ENCODE measurements at places on chromosomes 5 and 9. TPM values are rescaled to one million over a fixed set of nuclear protein-coding genes. Genes with fewer than 3 reads are reported as not detected.

LECT2 gene
- total RNA-seq, result not detected

- no peaks in the 10 kb centered on the region for H3K36me3 ChIP-seq
- H3K27ac ChIP-seq, result no peak overlapping the region
- no peaks in the 10 kb centered on the region for H3K27me3 ChIP-seq
- DNase-seq, result no peak
- peaks cover 25% of the 10 kb centered on the region for H3K4me1 ChIP-seq
Observed at GRCh38 chr5:10706326-10706725, 54.7 kb downstream of the DAP start.

DNA sequence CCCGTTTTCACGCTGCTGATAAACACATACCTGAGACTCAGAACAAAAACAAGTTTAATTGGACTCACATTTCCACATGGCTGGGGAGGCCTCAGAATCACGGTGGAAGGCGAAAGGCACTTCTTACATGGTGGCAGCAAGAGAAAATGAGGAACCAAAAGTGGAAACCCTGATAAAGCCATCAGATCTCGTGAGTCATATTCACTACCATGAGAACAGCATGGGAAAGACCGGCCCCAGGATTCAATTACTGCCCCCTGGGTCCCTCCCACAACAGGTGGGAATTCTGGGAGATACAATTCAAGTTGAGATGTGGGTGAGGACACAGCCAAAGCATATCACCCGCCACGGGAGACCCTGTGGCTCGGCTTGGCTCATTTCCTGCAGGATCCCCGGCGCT, 20.2 kb downstream of the EXD3 start:
- H3K27me3 ChIP-seq, result no peaks in the 10 kb centered on the region
- no peak overlapping the region for H3K4me3 ChIP-seq
- no peaks in the 10 kb centered on the region for H3K36me3 ChIP-seq
- H3K27ac ChIP-seq, result no peak overlapping the region
- H3K4me1 ChIP-seq, result peaks cover 12% of the 10 kb centered on the region
- DNase-seq, result no peak

DNA sequence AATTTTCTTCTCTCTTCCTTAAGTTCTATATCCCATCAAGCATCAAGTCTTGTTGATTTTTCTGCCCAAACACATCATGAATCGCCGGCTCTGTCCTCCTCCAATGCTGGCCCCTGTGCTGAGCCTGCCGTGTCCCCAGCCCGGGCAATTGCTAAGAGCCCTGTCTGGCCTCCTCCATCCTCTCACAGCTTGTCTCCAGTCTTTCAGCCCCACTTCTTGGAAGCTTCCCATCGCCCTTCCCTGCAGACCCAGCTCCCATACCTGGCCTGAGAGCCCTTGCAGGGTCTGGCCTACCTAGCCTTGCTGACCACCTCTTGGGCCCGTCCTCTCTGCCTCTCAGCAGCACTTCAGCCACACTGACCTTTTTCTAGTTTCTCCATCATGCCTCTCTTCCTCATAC, 61.9 kb downstream of the COL15A1 start:
- no peak overlapping the region for H3K4me3 ChIP-seq
- H3K4me1 ChIP-seq, result no peaks in the 10 kb centered on the region
- no peak overlapping the region for H3K27ac ChIP-seq
- no peaks in the 10 kb centered on the region for H3K27me3 ChIP-seq
- no peak for DNase-seq

- no peak overlapping the region for H3K27ac ChIP-seq
- H3K4me3 ChIP-seq, result no peak overlapping the region
- no peaks in the 10 kb centered on the region for H3K4me1 ChIP-seq
- no peak for DNase-seq
- no peaks in the 10 kb centered on the region for H3K36me3 ChIP-seq
Observed at GRCh38 chr9:4020755-4021296, 279.0 kb downstream of the GLIS3 start.

DNA sequence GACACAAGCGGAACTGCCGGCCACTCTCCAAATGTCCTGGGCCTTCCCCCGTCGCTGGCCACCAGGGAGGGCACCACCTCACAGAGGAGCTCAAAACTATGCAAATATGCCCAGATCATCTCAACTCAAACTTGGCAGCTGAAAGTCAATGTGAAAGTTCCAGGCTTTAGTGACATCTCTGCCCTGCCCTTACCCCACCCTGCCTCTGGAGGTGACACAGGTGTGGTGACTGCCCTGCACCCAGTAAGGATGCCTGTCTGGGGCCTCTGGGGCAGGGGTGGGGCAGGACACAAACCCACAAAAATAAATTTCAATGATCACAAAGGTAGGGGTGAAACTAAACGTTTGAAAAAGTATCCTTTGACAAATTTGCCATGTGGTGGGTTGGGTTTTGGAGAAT, 213.4 kb downstream of the HSPA4 start:
- H3K4me1 ChIP-seq, result no peaks in the 10 kb centered on the region
- no peak for DNase-seq
- no peaks in the 10 kb centered on the region for H3K36me3 ChIP-seq
- H3K27ac ChIP-seq, result no peak overlapping the region
- no peak overlapping the region for H3K4me3 ChIP-seq

Data from adrenal gland (tissue), 19 donors.